Stimulated activated CD8-positive, alpha-beta memory T cell treated with anti-CD3 and anti-CD28 coated beads, Interleukin-7, amount 100 ng/mL, for 1 hour (primary cell): ENCODE measurements at places on chromosomes 16 and 17.

DNA sequence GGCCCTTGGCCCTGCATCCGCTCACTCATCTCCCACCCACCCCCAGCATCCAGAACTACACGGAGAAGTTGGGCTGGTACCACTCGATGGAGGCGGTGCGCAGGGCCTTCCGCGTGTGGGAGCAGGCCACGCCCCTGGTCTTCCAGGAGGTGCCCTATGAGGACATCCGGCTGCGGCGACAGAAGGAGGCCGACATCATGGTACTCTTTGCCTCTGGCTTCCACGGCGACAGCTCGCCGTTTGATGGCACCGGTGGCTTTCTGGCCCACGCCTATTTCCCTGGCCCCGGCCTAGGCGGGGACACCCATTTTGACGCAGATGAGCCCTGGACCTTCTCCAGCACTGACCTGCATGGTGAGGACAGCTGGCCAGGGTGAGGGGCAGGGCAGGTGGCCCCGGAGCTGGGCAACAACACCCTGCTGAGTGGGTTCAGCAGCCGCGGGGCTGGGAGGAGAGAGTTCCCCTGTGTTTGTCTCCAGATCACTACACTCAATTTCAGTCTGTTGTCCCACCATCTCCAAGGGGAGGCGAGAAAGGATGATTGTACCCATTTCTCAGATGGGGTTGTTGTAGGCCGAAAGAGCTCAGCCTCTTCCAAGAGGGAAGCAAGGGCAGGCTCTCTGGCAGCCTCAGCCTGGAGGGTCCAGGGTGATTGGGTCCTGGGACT lies 14.4 kb downstream of the MMP15 start:
- DNase-seq, result no peak

DNA sequence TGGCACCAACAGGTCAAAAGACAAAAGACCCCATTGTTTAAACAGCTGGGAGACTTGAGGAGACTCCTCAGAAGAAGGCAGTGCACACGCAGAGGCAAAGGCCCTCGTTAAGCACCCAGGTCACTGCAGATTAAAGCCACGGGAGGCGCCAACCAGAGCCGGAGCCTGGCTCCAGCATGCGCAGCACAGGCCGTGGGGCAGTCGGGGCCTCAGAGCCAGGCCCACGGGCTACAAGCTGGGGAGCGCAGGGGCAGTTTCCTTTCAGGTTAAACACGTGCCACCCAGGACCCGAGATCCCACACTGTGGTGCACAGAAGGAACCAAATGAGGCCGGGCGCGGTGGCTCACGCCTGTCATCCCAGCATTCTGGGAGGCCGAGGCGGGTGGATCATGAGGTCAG lies 9.2 kb downstream of the PIEZO1 start:
- no peak for DNase-seq

DNA sequence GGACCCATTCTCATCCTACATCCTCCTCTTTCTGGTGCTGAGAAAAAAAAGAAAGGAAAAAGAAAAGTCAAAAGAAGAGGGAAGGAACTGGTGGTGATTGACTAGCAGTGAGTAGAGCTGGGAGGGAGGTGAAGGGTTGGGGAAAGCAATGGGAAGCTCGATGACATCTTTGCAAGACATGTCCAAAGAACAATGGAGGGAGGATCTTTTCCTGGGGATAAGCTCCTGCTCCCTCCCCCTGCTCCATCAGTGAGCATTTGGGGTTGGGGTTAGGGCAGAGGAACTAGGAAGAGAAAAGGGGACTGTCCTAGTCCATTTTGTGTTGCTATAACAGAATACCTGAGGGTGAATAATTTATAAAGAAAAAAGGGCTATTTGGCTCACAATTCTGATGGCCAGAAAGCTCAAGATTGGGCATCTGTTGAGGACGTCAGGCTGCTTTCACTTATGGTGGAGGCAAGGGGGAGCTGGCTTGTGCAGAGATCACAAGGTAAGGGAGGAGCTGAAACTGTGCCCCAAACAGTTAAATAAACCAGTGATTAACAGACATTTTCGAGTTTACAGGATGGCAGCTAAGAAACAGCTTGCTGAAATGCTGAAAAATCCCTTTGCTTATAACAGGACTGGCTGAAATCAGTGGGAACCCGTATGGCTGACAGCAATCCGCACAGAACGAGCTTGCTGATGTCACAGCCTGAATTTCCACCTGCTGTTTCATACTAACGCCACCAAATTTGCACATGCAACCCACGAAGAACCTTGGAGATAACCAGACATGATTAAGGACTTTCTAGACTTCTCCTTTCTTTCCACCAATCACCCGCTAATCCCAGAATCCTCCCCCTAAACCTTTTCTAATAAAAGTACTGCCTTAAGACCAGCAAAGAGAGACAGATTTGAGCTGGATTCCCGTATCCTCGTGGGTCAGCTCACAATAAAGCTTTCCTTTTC lies 1.6 kb upstream of the ODF4 start:
- no peak for DNase-seq

DNA sequence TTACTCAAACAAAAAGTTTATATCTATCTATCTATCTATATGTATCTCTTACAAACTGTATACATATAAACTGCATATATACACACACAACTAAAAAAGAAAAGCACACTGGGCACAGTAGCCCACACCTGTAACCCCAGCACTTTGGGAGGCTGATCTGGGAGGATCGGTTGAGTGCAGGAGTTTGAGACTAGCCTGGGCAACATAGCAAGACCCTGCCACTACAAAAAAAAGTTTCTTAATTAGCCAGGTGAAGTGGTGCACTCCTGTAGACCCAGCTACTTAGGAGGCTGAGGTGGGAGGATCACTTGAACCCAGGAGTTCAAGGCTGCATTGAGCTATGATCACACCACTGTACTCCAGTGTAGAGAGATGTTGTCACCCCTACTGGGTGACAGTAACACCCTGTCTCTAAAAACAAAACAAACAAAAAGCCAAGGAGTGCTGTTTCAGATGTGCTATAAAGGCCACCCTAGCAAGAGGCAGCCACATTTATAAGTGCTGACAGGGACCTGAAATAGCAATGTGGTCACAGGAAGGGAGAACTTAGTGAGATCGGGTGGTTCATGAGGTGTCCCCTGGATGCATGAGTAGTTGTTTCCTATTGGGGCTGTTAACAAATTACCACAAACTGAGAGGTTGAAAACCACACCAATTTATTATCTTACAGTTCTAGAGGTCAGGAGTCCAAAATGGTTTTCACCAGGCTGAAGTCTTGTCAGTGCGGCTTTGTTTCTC lies 4.8 kb downstream of the CD2BP2 start:
- DNase-seq, result no peak

DNA sequence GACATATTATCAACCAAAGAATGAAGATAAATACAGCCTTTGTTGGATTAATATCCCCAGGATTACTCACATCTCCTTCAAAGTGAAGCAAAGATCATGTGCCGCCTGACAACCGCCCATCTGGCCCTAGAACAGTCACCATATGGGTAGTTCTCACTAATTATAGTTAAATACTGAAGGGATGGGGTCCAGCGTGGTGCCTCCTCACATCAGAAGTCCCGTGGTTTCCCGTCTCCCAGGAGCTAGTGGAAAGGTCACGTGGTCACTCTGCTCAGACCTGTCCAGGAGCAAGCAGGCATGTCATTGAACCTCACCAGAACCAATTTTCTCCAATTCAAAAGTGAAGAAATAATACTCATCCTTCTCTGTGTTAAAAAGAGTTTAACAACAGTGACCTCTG lies 434.5 kb downstream of the SHISA9 start:
- DNase-seq, result no peak
